Activated T-helper 1 cell treated with anti-CD3 and anti-CD28 coated beads, Interleukin-12 subunit alpha, Interleukin-12 subunit beta, Interleukin-2, Interleukin-4 antibody, amounts not matched to agents 30 ng/mL and 10 ng/mL and 1 ng/mL, durations not matched to agents 14 hours and 24 hours and 36 hours (primary cell): ENCODE measurements at places on chromosomes 12 and 14.
A peak's percentile ranks its signal among the peaks of the same experiment; 100 is the strongest.

- DNase-seq, result peak; percentile 58
Observed at GRCh38 chr12:40105515-40106201, at the start of gene SLC2A13. SLC2A13 (minus strand) TSS chr12:40106081; CDS start chr12:40105808, 273 bp downstream.

GRCh38 chr12:122389677-122390076, 32.8 kb downstream of the CLIP1 start:
- no peak for DNase-seq

DNA sequence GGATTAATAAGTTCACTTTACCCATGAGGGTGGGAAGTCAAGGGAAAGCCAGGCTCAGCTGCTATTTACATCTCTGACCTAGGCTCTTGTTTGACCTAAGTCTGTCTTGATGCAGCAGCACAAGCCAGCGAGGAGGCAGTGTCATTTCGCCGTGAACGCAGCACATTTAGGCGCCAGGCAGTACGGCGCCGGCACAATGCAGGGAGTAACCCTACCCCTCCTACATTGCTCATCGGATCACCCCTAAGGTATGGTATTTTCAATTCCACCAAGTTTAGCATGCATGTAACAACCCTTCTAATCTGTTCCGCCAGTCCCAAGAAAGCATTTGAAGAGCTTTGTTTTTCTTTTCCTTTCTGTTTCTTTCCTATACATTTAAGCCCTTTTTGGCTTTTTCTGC, 81.2 kb downstream of the PCNX1 start:
- DNase-seq, result no peak

DNA sequence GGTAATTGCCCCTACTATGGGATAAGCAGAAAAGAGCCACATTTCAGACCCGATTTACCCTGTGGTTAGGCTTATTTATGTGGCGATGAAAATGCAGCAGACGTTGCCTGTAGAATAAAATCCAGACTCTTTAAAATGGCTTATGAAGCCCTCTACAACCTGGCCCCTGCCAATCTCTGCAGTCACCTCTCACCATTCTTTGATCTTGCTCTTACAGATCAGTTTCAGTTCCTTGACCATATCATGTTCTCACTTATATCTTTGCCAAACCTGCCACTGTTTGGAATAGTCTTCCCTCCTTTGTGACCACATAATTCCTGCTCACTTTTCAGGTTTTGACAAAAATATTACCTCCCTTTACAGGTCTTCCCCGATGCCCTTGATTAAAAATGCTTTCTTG, 264.3 kb upstream of the GARIN6 start:
- DNase-seq, result no peak

DNA sequence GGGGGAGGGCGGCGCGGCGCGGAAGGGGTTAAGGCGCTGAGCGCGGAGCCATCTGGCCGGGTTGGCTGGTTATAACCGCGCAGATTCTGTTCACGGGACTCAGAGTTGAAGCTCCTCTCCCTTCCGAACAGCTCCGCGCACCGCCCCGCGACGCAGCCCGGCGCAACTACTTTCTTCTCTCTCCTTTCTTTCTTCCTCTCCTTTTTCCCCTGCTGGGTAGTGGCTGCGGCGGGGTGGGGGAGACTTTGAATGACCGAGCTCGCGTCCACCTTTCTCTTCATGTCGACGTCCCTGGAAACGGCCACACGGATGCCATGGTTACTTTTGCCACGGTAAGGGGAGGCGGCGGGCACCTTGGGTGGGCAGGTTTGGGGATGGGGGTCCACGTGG, at the start of gene NTF3:
TSS of gene NTF3 (plus strand) at position 98 of the 390 bp plus-strand sequence. CDS start at position 315, 217 bp downstream.
- no peak for DNase-seq

DNA sequence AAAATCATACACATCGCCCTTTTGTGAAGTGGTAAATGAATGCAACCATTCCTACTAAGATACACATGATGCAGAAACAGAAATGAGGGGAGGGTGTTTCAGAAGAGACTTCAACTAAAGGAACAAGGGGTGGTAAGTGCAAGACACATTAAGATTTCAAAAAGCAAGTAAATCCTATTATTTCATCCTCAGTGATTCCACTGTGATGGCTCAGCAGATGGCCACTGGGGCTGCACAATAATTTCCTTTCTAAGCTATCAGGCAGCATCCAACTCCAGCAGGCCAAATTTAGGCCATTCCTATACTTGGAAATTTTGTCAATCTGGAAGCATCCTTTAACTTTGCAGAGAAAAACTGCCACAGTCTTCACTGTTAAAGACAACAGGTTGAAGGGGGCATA, 272.4 kb downstream of the NELL2 start:
- no peak for DNase-seq

GRCh38 chr14:103003351-103003615, 54.1 kb downstream of the CDC42BPB start:
- no peak for DNase-seq

DNA sequence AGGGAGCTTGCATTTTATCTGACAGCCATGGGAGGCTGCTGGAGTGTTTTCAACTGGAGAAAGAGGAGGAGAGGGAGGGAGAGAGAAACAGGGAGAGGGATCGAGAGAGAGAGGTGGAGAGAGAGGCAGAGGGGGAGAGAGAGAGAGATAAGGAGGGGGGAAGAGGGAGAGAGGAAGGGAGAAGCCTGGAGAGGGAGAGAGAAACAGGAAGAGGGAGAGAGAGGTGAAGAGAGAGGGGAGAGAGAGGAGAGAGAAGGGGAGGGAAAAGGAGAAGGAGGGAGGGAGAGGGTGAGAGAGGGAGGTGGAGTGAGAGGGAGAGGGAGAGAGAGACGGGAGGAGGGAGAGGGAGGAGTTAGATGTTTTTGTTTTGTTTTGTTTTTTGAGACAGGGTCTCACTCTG, 45.6 kb downstream of the DNAH10 start:
- DNase-seq, result no peak

- DNase-seq, result peak; percentile 56
Observed at GRCh38 chr14:20857630-20858261, 33.4 kb upstream of the RNASE3 start.

DNA sequence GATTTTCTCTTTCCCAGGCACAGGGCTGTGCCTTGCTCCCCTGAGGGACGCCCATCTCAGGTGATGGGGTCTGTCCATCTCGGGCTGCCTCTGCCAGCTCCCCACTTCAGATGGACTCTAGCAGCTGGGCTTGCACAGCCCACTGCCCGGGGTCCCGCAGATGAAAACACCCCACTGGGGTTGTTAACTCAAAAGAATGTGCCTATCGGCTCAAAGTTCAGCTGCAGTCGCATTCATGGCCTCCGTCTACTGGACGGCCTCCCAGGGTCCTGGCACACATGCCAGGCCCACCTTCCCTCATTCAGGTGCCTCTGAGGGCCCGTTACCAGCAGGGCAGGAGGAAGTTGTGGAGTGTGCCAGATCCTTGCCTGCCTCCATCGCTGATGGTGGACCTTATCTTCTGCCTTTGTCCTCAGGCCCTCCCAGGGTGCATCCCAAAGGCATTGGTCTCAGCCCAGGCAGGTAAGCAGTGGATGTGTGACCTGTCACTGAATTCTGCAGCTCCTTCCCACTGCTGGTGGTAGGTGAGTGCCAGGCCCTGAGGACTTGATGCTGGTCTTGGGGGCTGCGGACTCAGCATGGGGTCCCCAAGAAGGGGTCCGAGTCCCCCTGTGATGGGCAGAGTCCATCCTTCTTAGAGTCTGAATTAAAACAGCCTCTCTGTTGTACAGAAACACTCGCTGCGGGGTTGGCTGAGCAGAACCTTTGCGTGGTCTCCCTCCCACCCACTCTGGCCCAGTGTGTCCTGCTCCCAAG, 324.6 kb upstream of the DIO3 start:
- no peak for DNase-seq

DNA sequence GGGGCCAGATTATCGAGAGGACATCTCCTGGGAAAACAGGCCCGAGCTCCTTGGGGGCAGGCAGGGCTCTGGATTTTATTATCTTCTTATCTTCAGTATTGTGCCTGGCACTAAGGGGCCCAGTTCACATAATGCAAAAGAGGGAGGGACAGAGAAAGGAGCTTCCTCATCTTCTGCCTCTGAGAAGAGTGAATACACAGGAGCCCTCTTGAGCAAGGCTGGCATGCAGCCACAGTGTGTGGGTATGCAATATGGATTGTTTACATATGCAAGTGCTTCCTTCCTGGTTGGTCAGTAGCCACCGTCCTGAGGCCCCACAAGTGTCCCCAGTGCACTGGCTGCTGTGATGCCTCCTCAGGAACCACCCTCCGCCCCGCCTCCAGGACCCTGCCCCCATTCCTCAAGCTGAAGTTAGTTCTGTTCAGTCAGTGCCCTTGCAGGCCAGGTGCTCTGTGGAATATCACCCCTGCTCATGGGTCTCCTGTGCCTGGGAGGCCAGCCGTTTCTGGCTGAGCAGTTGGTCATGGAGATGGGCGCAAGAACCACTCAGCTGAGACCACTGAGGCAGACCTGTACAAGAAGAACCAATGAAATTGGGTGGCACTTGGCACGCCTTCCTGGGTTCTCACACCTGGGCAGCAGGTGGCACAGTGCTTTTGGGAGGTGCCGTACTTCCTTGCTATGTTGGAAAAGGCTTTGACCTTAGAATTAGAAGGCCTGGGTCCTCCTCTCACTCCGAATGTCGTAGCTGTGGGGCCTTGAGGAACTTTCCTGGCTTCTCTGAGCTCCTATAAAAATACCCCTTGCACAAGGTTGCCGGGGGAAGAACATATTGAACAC, 35.1 kb upstream of the ACTN1 start:
- no peak for DNase-seq

DNA sequence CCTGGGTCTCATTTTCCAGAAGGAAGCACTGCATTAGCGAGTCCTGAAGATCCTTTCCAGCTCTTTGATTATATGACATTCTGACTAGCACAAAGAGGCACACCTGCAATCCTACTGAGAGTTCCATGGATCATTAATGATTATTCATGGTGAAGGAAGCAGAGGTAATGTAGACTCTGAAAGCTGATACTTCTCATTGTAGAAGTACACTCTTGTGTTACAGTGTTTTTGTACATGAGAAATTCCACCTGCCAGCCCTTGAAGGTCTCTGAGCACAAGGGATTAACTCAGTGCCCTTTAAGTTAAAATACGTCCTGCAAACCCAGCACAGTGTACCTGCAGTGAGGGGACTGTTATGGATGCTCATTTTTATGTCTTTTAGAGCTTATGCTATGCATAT, 558.8 kb upstream of the FBXO33 start:
- no peak for DNase-seq

- DNase-seq, result no peak
Observed at GRCh38 chr12:48125985-48126384, 6.8 kb downstream of the PFKM start.

DNA sequence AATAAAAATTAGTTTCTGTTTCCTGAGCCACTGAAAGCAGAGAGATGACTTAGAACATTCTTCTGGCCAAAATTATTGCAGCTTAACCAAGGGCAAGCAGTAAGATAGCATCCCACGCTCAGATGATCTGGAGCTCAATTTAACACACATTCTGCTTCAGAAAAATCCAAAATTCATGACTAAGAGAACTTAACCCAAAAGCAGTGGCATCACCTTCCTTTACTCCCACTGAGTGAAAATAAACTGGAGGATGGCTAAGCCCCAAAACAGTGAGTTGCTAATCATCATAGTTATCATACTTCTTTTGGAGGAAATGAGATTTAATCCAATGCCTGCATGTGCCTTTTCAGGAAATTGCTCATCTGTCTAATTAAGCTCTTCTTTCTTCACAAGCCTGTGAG, 195.4 kb downstream of the DUSP6 start:
- DNase-seq, result no peak

- no peak for DNase-seq
Observed at GRCh38 chr14:94470311-94470710, 5.7 kb downstream of the SERPINA9 start.

DNA sequence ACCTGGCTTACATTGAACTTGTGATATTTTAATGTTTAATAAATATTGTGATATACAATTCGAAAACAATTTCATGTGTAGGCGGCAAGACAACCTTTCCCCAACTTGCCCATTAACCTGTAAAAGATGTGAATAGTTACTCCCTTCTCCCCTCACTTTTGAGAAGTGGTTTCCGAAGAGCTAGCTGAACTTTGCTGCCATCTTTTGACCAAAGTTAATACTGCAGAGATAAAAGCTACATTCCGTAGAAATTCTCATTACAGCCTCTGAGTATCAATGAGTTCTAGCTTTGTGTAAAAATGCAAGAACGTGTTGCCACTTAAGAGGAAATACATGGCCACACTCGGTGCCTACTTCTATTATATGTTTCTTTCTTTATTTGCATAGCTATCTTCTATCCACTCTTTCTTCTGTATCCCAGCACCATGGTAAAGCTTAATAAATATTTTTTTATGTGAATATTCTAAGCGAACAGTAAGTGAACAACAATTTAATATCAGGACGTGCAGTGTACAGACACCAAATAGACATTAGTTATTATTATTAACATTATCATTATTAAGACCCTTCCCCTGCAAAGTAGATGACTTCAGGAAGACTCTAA, 105.1 kb upstream of the TMEM260 start:
- DNase-seq, result no peak

DNA sequence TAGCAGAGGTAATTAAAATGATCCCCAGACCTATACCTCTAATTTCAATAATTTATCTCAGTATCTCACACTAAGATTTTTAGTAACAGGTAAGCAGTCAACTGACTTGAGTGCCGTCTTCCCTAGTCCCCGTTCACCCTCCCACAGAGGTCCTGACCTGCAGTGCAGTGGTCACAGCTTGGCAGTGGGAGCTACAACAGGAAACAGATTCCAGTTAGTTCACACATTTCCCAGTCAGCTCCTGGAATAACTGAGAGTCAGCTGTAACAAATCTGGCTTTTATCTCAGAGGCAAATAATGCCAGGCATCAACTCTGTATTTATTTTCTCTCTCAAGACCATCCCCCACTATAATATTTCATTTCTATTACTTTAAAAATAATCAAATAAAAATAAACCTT, 308.2 kb downstream of the ATP23 start:
- DNase-seq, result no peak

GRCh38 chr14:104516906-104517305, 62.7 kb upstream of the C14orf180 start:
- no peak for DNase-seq

DNA sequence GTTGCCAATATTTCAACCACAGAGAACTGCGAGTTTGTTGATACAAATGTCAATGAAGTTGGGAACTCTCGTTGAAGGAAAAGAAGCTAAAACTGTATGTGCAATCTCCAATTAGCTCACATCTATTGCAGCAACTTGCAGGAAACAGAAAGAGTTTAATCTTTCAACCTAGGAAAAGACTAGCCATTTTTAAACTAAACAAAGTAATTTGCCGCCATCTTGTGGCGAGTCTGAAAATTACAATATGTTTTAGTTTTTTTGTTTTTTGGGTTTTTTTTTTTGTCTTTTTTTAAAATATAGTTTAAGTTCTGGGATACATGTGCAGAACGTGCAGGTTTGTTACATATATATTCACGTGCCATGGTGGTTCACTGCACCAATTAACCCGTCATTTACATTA, 131.2 kb upstream of the FOXG1 start:
- no peak for DNase-seq

- DNase-seq, result no peak
Observed at GRCh38 chr12:65643595-65644386, 180.5 kb upstream of the HMGA2 start.
